Right cardiac atrium (tissue), 5 donors: ENCODE measurements at places on chromosomes 12 and 14. TPM values are rescaled to one million over a fixed set of nuclear protein-coding genes. Genes with fewer than 3 reads are reported as not detected.

TAMALIN gene
- total RNA-seq: 23.7 TPM

- no peak for DNase-seq
Measured at GRCh38 chr12:130044991-130045621, 117.2 kb upstream of the FZD10 start.

GPR68 gene
- 1.0 TPM for total RNA-seq

- DNase-seq: no peak
Measured at GRCh38 chr14:72716476-72716875, 177.4 kb downstream of the DPF3 start.

- peak; percentile 94 for DNase-seq
Measured at GRCh38 chr14:50003213-50004021, 110.5 kb downstream of the ARF6 start.

GRCh38 chr12:52395761-52396434, 10.2 kb downstream of the KRT82 start:
- no peak for DNase-seq

TMPRSS12 gene
- not detected for total RNA-seq

DNA sequence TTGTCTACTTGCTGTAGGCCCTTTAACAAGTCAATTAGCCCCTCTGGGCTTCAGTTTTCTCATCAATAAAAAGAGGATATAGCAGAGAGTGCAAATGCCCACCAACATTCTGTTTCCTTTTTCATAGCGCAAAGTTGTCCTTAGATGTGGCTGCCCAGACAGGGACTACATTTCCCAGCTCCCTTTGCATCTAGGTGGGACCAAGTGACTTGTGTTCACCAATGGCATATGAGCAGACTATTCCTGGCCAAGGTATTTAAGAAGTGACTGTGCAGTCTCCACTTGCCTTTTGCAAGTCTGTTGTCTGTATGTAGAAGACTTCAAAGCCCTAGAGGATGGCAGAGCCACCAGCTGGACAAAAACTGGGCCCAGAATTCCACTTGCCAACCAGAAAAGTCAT, 59.7 kb downstream of the DAO start:
- no peak for DNase-seq

GRCh38 chr12:105936496-105936895, 202.3 kb downstream of the NUAK1 start:
- no peak for DNase-seq

- no peak for DNase-seq
Measured at GRCh38 chr14:33085799-33086198, 147.1 kb downstream of the NPAS3 start.

DNA sequence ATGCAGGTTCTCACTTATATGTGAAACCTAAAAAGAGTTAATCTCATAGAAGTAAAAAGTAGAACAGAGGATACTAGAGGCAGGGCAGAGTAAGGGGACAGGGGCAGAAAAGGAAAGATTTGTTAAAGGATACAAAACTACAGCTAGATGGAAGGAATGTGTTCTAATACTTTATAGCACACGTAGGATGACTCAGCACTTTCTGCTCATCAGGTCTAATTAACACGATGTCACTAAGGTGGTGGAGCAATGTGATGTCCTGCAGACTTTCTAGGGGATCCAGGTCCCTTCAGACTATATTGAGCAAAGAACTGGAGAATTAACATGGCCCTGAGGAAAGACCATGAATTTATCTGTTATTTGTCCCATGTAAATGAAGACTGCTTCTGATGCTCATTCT, 80.8 kb upstream of the CMKLR1 start:
- DNase-seq: no peak

DNA sequence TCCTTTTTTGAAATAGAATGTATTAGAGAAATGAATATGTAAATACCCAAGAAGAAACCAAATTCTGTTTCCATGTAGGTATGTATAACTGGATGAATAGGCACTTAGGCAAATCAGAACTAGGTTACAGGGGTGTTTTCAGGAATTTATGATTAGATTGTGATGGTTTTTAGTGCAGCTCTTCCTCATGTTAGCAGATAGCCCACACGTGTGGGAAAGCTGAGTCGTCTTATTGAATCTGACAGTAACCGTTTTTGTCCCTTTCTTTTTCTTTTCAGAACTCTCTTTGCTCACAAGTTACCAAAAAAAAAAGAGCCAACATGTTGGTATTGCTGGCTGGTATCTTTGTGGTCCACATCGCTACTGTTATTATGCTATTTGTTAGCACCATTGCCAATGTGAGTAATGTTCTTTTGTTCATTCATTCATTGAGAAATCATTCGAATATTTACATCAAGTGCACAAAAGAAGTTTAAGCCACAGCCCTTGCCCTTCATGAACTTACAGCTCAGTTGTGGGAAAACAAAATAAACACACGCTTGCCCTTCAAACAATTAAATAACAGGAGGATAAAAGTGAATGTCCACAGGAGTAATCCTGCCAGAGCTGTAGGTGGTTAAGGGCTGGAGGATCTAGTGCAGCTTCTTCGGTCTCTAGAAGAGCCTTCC, 14.8 kb downstream of the EMP1 start:
- DNase-seq: no peak

GRCh38 chr12:114851981-114852380, 168.0 kb upstream of the TBX3 start:
- no peak for DNase-seq

DNA sequence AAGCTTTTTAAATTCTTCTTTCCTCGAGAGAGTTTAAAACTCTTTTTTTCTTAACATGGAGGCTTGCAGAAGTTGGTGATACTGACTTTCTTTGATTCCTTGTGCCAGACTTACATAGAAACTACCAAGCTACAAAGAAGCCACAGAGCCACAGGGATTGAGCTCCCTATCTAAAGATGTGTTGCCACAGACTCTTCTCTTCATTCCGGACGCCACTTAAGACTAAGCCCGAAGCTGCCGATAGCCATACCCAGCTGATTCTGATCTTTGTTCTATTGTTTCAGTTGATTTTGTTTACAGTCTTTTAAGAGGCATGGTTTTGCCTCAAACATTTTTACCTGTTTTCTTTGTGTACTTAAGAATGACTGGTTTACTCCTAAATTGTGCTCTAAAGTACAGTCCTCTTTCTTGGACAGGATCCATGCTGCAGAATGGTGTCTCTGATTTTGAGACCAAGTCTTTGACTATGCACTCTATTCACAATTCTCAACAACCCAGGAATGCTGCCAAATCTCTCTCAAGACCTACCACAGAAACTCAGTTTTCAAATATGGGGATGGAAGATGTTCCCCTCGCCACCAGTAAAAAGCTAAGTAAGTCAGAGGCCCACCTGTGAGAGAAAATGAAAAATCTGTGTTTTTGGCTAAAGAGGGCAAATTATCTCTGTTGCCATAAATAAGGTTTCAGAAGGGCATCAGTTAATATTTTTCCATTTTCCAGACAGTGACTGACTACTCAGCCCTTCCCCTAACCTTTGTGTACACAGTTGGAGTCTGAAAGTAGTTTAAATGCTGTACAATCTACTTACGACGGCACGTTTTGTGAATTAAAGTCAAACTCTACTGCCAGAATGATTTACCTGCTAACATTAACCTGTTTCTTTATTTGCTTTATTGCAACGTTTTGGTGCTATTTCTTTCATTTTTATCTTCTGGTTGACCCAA, 42.1 kb upstream of the KCNH3 start:
- no peak for DNase-seq

CLMN gene
- 6.4 TPM for total RNA-seq

LRRK2 gene
- total RNA-seq: 16.8 TPM

RNF212B gene
- not detected for total RNA-seq

GRCh38 chr12:69888901-69889300, 63.9 kb downstream of the MYRFL start:
- no peak for DNase-seq

PLEK2 gene
- 0.82 TPM for total RNA-seq

DNA sequence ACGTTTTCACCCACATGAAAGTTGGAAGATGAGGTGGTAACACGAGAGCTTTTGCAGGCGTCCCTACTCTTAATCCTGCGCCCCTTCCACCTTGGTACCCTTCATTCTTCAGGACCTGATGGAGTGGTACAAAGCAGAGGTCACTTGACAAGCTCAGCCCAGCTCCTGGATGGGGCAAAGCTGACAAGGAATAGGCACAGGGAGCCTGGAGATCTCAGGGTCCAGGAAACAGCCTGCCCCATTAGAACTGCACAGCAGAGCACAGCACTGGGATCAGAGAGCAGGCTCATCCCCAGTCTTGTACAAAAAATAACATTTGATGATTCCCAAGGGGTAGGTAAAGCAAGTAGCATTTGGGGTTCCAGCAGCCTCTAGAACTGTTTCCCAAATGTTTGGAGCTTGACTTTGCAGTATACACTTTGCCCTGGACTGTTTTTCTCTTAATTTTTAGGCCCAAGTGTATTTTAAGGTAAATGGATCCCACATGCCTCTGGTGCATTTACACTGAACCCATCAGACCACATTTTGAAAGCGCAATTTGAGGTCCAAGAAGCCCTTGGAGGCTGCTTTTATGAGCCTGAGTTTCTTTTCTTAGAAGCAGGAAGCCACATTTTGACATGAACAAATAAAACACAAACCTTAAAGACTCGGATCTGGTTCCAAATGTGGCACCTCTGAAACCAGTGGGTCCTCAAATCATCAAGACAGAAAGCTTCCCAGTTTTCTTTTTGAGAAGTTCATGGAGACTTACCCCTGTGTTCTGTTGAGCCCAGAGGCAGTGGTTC, 633 bp downstream of the TC2N start:
- DNase-seq: no peak

KRT85 gene
- total RNA-seq: not detected

GRCh38 chr14:31207287-31207754, 272 bp downstream of the HECTD1 start:
- DNase-seq: no peak

AICDA gene
- total RNA-seq: not detected

- no peak for DNase-seq
Measured at GRCh38 chr12:7123806-7124522, 4.7 kb downstream of the RBP5 start.

- DNase-seq: no peak
Measured at GRCh38 chr12:107780298-107780697, 5.8 kb downstream of the ASCL4 start.

DNA sequence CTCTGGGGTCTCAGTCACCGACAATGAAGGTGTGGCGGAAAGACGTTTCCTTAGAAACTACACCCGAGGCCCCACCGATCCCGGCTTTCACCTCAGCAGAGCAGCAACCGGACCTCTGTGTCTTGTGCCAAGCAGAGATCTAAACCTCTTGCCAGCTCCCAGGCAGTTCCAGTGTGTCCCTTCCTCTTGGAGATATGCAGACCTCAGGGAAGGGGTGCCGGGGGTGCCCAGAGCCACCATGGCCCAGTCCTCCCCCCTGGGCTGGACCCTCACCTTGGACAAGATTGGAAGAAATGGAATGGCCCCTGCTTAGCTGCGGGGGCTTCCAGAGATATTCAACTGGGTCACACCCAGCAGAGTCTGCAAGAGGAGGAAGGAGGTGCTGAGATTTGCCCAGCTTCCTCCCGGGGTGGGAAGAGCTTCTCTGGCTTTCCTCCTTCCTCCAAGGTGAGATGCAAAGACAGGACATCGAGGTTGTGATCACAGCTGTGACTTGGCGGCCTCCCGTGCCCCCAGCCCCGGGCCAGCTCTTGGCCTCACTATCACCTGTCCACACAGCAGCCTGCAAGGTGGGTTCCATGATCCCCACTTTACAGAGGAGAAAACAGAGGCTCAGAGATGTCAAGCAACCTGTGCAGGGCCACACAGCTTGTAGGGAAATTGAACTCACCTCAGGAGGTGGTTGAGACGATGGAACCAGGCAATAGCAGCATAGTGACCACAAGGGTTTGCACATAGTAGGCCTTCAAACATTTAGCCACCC, 281.7 kb upstream of the RTL1 start:
- no peak for DNase-seq

DNA sequence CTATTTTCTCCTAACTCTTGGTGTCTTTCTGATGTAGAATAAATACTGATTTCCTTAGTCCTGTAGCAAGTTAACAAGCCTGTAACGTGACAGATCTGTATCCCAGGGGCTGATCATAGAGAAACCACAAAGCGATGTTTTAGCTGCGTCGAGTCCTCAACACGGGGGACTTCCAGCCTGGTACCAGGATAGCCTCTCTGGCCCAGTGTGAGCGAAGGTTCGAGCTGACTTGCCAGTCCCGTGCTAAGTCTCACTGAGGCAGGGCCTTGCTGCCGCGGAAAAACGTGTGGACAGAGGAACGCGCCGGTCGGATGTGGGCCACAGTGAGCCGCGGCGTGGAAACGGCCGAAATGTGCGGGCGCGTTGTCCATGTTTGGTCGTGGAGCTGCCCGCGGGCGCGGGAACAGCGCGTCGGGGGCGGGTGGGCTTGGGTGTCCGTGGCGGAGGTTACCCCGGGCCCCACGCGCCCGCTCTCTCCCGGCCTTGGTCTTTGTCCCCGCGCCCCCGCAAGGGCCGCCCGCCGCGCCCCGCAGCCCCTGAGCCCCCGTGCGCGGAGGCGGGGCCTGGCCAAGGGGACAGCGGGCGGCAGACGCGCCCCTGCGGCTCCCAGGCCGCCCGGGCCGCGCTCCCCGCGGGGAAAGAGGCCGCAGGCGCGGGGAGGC, 531 bp upstream of the EML1 start:
- peak; percentile 44 for DNase-seq

GRCh38 chr12:14290951-14291350, 74.5 kb upstream of the ATF7IP start:
- DNase-seq: no peak

RTL1 gene
- not detected for total RNA-seq

TAS2R50 gene
- 0.56 TPM for total RNA-seq

SPIC gene
- total RNA-seq: not detected

AMN gene
- total RNA-seq: not detected

GUCY2C gene
- total RNA-seq: not detected

RAB5B gene
- 113 TPM for total RNA-seq

- peak; percentile 92 for DNase-seq
Measured at GRCh38 chr12:109932878-109933503, 32.9 kb downstream of the TCHP start.

ARMH4 gene
- 8.8 TPM for total RNA-seq

DNA sequence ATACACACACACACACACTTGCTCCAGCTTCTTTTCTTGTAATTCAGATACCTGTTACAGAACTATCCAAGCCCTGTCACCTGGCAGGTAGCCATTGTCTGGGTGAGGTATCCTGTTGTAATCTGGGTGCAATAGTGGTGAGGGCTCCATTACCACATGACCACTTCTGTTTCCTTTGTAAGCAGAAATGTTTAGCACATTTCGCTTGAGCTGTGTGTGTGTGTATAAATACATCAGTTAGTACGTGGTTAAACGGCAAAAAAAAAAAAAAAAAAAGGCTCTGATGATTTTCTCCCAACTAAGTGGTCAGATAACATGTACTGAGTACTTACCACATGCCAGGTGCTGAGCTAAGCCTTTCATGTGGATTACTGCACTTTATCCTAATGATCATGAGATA, 129.3 kb upstream of the SSTR1 start:
- no peak for DNase-seq

HRK gene
- total RNA-seq: not detected

GLS2 gene
- 1.2 TPM for total RNA-seq

KRT75 gene
- total RNA-seq: not detected

GRCh38 chr12:3560295-3560620, 69.3 kb downstream of the PRMT8 start:
- DNase-seq: no peak

PIWIL1 gene
- total RNA-seq: not detected
